Occipital lobe (tissue), 3 donors: ENCODE measurements at places on chromosomes 3 and 15.

DNA sequence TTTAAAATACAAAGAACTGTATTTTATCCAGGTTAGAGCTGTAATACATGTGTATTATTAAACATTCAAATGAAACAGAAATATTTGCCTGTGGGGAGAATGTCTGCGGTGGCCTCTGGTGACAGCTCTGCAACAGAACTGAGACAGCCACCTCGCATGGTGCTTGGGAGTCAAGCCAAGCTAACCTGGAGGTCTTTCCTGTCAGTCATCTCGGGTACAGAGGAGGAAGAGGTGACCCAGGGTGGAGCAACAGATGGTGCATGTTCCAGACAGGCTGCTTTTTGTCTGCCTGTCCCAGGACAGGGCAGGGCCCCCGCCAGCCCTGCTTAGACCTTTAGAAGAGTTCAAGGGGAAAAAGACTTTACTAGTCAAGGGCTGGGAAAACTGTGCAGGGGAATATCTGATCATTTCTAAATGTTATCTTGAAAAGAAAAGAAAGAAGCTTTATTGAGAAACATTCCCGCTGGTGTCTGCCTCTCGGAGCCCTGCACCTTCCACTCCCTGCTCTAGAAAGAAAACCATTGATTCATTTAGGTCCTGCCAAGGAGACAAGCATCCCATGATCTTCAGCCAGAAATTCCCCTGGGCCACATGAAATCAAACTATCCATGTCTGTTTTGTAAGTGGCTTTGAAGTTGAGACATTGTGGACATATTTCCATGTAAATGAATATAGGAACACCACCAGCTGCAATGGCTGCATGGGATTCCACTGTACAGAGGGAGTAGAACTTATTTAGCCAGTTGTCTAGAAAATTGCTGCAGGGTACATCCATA lies 5.5 kb upstream of the NR2E3 start:
- no peak for DNase-seq

DNA sequence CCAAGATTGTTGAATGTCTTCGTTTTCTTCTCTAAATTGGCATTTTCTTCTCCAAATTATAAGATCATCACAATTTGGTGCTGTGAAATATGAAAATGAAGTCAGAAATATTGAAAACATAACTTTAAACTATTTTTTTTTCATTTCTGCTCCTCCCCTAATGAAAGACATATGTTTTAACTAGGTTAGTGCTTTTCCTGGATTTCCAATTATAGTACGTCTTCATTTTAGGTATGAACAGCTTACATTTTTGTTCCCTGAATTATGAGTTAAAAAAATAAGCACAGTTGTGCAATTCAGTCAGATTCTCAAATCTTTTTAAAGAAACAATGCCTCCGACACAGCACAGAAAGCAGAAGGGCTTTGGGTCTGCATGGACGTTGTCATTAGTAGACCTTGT lies 83.5 kb upstream of the CFAP20DC start:
- no peak for DNase-seq

DNA sequence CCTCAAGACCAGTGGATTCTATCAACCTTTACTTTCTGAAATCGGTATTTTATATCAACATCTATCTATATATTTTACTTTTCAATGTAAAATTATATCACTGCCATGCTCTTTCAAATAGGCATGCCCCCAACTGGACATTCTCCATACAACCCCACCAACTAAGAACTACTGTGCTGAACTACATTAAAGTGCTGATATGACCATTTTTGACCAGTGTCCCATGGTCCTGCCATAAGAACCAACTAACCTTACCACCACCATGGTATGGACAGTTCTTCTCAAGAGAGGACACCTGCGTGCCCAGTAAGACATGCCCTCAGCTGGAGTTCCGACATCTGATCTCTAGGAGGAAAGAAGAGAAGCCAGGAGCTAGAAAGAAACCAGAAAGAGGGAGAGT lies 15.6 kb downstream of the POMGNT2 start:
- no peak for DNase-seq

DNA sequence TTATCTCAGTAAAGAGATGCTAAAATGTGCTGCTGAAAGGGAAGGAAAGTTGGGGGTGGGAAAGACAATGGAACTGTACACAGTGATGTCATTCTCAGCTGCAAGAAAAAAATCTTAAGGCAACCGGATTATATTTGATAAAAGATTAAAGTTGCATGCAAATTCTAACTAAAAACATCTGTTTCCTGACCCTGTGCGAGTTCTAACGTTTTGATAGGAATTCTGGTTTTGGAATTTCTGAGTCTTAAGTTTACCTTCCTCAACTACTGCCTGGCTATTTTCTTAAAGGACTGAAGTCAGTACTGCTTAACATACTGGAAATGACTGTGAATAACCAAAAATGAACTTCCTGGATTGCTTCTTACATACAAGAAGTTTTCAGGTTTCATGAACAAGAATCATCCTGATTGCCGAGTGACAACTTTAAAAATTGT lies 115.5 kb downstream of the SLC25A26 start:
- DNase-seq: no peak

- DNase-seq: no peak
Measured at GRCh38 chr15:68789091-68789490, 31.6 kb downstream of the ANP32A start.
